ENCODE measurements at places on chromosomes 2 and 18. TPM values are rescaled to one million over a fixed set of nuclear protein-coding genes. Genes with fewer than 3 reads are reported as not detected.

DSG1 gene
- total RNA-seq = not detected

DNA sequence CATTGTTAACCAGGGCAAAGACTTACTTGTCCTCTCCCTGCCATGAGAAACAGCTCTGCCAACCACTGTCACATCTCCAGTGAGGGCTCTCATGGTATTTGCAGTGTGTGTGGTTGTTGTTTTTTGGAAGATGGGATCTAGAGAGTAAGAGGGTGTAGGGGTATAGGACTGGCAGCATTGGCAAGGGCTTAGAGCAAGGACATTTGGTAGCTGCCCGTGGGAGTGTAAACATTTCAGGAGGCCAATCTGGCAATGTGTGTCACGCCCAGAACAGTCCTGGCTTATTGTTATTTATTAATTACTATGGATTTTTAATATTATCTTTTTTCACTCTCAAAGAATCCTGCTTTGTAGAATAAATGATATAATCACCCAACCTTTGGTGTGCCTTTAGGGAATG is 90.5 kb downstream of the TMEM17 start:
- no peak for DNase-seq

DNA sequence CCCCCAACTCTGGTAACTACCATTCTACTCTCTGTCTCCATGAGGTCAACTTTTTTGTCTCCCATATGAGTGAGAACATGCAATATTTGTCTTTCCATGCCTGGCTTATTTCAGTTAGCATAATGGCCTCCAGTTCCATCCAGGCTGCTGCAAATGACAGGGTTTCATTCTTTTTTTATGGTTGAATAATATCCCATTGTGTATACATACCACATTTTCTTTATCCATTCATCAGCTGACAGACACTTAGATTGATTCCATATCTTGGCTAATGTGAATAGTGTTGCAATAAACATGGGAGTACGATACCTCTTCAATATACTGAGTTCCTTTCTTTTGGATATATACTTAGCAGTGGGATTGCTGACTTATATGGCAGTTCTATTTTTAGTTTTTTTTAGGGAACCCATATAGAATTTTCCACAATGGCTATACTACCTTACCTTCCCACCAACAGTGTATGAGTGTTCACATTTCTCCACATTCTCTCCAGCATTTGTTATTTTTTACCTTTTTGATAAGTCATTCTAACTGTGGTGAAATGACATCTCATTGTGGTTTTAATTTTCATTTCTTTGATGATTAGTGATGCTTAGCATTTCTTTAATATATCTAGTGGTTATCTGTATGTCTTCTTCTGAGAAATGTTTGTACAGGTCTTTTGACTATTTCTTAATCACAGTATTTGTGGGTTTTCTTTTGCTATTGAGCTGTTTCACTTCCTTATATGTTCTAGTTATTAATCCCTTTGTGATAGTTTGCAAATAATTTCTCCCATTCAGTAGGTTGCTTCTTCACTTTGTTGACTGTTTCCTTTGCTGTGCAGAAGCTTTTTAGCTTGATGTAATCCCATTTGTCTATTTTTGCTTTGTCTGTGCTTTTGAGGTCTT is 112.2 kb downstream of the SRBD1 start:
- DNase-seq = no peak

DNA sequence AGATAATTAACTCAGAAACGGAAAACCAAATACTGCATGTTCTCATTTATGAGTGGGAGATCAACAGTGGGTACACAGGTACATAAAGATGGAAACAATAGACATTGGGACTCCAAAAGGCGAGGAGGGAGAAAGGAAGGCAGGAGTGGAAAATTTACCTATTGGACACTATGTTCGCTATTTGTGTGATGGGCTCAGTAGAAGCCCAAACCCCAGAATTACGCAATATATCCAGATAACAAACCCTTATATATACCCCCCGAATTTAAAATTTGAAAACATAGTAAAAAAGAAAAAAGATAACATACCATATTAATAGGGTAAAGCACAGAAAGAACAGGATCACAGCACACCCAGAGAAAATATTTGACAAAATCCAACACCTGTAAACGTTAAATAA is 1351.7 kb upstream of the FAM98A start:
- no peak for DNase-seq

DNA sequence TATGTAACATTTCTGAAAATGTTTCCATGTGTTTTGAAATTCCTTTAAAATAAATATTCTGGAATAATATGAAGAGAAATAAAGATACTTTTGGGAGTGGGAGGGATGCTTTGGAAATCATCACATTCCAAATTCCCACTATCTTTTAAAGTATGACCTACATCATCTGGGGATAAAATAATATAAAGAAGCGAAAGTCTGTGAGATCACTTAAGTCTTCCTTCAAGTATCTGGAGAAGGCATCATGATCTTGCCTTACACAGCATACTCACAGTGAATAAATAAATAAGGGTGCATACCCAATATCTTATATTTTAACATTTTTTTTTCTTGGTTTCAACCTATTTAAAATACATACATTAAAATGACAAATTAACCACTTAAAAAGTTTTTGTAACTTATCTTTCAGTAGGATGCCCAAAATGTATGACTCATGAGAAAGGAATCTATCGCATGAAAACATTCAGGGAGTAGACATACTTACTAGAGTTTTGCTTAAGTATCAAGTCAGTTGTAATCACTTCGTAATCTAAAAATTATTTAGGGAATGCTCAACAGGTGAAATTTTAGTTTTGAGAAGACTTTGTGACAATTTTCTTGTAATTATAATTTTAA is 248.3 kb upstream of the COL3A1 start:
- DNase-seq = no peak

DNA sequence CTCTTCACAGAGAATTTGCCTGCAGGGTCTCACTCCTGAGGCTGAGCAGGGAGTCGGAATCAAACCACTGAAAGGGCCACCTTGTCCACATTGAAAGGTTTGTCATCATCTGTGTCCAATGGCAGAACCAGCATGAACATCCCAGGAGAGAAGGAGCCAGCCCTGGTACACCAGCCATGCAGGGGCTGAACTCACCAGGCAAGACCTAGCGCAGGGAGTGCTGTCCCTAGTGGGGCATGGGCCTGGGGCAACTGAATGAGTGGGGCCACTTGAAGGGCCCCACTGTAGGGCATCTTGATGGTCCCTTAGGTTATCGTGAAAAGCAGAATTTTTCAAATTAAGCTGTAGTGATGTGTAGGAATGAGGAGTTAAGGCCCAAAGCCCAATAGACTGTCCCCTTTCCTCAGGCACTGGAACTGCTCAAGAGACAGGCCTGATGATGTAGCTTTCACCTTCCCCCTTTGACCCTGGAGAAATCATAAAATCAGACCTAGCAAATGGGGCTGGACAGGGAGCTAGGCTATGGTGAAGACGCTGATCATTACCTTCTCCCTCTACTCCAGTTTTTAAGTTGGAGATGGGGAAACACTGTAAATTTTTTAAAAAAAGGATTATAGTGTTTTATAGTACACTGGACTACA is 8.4 kb upstream of the PLEK start:
- no peak for DNase-seq

DNAJC5G gene
- 18.1 TPM for total RNA-seq

DNA sequence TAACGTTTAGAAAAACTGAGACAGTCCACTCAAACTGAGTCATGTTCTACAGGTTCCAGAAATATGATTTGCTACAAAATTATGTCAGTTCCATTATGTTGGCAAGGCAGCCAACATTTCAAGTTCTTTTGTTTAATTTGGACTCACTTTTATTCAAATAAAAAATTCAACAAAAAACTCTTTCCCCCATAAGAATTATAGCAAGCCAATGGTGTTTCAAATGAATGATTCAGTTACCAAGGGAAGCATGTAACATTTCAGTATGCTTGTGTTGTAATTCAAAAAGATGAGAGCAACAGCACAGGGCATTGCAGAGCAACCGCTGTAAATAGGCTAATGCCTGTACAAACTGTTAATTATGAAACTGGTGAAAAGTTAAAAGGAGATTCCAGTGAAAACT is 140.8 kb downstream of the FIGN start:
- no peak for DNase-seq

DNA sequence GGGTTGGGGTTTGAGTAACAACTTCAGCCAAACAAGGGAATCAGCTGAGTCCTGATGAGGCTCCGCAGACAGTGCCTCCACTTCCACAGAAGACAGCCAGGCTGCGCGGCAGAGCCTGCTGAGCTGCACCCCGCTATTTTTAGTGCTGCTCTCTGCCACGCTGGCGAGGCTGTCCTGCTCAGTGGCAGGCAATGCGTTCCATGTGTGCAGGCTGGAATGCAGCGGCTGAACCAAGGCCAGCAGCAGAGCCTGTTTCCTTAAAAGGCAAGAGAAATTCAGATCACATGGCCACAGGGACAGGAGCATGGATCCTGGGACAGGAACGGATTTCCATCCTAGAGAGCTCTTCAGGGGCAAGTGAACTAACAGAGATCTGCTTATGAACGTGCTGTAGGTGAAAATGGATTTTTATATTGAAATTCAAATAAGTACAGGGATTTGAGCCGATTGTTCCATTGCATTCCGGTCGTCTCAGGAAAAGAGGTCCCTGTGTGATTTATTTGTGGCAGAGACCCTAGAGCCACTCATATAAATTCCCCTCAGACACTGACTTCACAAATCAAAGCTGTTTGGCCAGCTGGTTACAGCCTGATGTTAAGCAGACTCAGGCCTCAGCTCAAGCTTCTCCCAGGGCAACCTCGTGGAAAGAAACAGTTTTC is 98.7 kb downstream of the COL6A3 start:
- no peak for DNase-seq

DYSF gene
- total RNA-seq = not detected

- no peak for DNase-seq
Observed at GRCh38 chr18:13353084-13353823, 134.7 kb downstream of the LDLRAD4 start.

- no peak for DNase-seq
Observed at GRCh38 chr18:9062418-9062751, 40.1 kb upstream of the NDUFV2 start.

- DNase-seq = no peak
Observed at GRCh38 chr18:42620657-42621056, 494.8 kb downstream of the RIT2 start.

PROKR1 gene
- not detected for total RNA-seq
